ENCODE measurements at places on chromosomes 2 and 18.

DNA sequence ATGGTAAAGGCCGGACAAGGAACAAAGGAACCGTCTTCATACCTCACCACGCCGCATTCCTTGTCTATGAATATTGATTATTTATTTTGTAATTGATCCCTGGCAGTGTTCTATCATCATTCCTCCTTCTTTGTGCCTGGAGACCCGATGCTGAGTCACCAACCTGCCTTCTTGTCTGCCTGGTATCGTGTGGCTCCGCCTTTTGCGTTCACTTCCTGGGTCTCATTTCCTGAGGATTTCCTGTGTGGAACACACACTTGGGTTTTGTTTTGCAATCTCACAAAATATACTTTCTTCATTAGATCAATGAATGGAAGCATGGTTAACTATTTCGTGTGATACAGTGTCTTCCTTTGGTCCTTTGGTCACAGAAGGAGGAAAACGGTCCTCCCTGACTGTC, 95.5 kb upstream of the SNTG2 start:
- H3K4me1 ChIP-seq: peaks cover 13% of the 10 kb centered on the region
- H3K27me3 ChIP-seq: no peaks in the 10 kb centered on the region
- no peak for DNase-seq
- H3K4me3 ChIP-seq: no peak overlapping the region

GRCh38 chr18:72316497-72316896, 227.6 kb downstream of the CBLN2 start:
- no peaks in the 10 kb centered on the region for H3K27me3 ChIP-seq
- no peaks in the 10 kb centered on the region for H3K36me3 ChIP-seq
- DNase-seq: no peak
- no peak overlapping the region for H3K4me3 ChIP-seq
- no peak overlapping the region for H3K27ac ChIP-seq

DNA sequence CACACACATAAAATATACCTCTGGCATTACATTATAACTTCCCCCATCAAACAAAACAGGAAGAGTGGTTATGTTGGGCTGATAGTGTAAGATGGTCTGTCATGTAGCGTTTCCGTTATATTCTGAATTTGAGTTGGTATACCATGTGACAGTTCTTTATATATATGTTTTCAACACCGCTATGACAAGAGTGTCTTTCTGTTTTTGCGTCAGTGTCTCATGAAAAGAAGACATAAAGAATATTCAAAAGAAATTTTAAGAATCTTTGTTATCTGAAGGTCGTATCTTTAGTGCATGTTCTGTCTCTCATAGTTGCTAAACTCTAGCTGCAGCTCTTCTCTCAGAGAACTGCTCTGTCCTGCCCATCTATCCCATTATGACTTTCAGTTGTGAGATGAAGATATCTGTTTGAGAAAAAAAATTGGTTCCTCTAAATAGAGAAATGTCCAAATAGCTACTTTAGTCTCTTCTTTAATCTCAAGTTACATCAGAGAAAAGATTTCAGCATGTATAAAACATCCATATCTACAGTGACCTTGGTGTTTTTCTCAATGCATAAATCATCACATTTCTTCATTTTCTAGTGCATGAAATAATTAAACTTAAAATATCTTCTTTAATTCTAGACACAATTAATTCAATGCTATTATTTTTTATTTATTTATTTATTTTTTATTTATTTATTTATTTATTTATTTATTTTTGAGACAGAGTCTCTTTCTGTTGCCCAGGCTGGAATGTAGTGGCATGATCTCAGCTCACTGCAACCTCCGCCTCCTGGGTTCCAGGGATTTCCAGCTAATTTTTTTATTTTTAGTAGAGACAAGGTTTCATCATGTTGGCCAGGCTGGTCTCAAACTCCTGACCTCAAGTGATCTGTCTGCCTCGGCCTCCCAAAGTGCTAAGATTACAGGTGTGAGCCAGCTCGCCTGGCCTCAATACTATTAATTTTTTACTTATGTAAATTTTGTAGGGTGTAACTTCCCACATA, 24.3 kb upstream of the PSME4 start:
- H3K36me3 ChIP-seq: peaks cover 11% of the 10 kb centered on the region
- no peaks in the 10 kb centered on the region for H3K27me3 ChIP-seq

GRCh38 chr2:177059293-177059692, 153.3 kb upstream of the HNRNPA3 start:
- H3K36me3 ChIP-seq: no peaks in the 10 kb centered on the region
- DNase-seq: no peak
- no peaks in the 10 kb centered on the region for H3K27me3 ChIP-seq
- H3K27ac ChIP-seq: no peak overlapping the region

DNA sequence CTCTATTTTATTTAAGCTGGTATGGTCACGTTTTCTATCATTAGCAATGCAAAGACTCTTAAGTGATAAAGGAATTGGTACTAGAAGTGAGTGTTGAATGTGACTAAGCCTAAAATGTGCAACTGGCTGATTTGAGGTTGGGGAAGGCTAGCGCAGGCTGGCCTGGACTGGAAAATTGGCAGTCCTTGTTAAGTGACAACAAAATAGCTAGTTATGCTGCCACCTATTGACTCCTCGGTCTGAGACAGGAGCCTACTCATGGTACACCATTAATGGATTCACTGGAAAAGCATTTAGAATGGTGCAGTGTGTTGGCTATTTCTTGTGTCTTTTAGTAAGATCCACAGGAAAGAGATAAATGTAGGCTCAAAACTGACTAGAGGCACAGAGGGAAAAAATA, 5.7 kb upstream of the WIPF1 start:
- peaks cover 83% of the 10 kb centered on the region for H3K4me1 ChIP-seq
- H3K36me3 ChIP-seq: peaks cover 51% of the 10 kb centered on the region
- no peak overlapping the region for H3K4me3 ChIP-seq
- peak overlapping the region; percentile 75 for H3K27ac ChIP-seq
- DNase-seq: peak; percentile 45
